Karpas-422 (cell line): ENCODE measurements at places on chromosomes 12 and 14.

GRCh38 chr14:80005561-80005960, 205.7 kb downstream of the DIO2 start:
- no peak for DNase-seq

- no peak for DNase-seq
Measured at GRCh38 chr14:44316647-44317440, 190.2 kb downstream of the FSCB start.

- no peak for DNase-seq
Measured at GRCh38 chr12:53214687-53215455, 7.8 kb upstream of the ITGB7 start.

DNA sequence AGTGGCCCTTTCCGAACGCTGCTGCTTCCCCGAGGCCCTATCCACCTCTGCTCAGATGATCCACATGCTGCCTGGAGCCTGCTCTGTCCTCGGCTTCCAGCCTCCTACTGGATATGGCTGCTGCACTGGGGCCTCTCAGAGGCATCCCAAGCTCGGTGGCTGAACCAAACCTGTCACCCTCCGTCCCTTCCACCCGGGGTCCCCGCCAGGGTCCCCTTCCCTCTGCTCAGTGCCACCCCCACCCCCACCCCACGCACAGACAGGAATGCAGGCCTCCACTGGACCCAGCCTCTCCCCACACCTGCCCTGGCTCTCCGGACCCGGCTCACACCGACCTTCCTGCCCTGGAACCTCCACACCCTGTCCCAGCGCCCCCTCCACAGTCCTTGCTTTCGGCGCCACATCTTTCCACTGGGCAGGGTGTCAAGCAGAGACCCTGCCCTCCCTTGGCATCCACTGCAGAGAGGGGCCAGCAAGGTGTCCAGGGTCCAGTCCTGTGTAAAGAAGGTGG, 6.1 kb downstream of the CEP170B start:
- no peak for DNase-seq

GRCh38 chr12:75953312-75953906, 78.2 kb downstream of the PHLDA1 start:
- DNase-seq, result no peak

DNA sequence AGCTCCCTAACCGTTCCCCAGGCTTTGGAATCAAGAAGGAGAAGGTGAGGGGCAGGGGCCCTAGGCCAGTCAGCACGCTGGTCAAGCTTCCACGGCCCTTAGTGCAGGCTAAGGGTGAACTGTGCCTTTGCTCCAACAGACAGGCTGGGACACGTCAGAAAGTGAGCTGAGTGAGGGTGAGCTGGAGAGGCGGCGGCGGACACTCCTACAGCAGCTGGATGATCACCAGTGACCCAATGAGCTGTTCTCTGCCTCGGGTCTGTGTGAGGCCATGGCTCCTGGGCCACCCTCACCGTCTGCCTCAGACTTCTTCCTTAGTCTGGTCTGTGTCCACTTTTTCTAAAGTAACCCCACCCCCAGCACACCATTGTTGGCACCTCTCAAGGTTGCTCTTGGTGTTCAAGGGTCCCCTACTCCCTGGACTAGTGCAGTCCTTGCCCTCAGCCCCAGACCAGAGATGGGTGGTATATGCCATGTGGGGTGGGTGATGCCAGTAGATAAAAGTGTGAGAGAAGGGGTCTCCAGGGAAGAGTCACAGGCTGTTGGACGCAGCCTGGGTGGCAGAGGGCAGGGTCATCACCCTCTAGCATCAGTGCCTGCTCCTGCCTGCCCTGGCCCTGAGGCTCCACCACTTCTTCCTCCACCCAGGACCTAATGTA, 20.7 kb downstream of the PRPF40B start:
- DNase-seq, result no peak

DNA sequence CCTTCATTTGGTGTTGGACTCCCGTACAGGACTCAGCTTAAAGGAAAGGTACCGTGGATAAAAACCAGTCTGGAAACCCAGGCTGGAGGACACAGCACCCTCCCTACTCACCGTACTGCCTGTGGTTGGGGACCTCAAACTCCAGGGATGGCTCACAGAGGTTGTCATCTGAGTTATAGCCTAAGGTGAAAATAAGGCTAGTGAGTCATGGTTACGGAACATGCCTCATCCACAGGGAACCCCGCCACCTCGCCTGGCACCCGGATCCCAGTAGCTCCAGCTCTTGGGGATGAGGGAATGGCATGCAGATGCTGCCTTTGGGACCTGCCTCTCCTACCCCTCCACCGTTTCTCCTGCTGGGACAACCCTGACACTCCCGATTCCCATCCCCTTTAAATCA, 36.8 kb upstream of the GPR68 start:
- no peak for DNase-seq

DNA sequence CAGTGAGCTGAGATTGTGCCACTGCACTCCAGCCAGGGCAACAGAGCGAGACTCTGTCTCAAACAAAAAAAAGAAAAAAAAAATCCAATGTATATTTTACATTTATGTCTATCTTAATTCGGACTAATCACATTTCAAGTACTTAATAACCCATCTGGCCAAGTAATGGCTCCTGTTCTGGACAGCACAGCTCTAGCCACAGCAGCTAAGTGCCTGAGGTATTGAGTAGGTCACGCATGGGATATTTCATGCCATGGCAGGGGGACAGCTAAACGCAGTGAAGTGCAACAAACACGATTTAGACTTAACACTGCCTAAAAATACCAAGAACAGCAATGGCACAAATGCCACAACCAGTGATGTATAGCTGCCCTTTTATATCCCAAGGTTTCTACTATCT, 8.0 kb downstream of the BAZ1A start:
- no peak for DNase-seq
